ENCODE measurements at places on chromosomes 13 and 19. TPM values are rescaled to one million over a fixed set of nuclear protein-coding genes. Genes with fewer than 3 reads are reported as not detected.
A peak's percentile ranks its signal among the peaks of the same experiment; 100 is the strongest.

- peak; percentile 82 for ATAC-seq
Measured at GRCh38 chr13:91632086-91632485, 233.7 kb downstream of the GPC5 start.

DNA sequence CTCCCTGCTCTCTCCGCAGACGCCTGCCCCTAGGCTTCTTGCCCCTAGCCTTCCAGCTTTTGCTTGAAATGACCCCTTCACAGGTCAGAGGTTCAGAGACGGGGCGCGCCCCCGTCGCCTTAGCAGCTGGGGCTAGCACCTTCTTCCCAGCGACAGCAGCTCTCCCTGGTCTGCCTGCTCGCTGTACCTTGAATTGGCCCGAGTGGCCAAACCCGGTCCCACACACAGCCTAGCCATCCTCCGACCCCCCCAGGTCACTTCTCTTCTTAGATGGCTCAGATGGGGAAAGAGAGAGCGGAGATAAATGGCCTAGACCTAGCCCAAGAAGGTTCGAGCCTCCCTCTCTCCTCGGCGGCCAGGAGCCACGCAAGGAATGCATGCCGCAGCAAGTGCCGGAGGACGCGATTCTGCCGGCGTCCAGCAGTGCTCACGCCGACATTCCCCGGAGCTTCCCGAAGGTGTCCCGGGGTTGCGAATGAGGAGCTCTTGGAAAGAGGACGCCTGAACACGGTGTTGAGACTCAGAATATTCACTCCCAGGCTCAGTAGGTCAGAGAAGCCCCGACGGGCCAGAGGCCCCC, 1.3 kb downstream of the CDX2 start:
- ATAC-seq, result no peak

- no peak for ATAC-seq
Measured at GRCh38 chr13:40238761-40239160, 427.7 kb downstream of the FOXO1 start.

- ATAC-seq, result peak; percentile 38
Measured at GRCh38 chr19:15701757-15702533, 25.9 kb upstream of the OR10H2 start.

DNA sequence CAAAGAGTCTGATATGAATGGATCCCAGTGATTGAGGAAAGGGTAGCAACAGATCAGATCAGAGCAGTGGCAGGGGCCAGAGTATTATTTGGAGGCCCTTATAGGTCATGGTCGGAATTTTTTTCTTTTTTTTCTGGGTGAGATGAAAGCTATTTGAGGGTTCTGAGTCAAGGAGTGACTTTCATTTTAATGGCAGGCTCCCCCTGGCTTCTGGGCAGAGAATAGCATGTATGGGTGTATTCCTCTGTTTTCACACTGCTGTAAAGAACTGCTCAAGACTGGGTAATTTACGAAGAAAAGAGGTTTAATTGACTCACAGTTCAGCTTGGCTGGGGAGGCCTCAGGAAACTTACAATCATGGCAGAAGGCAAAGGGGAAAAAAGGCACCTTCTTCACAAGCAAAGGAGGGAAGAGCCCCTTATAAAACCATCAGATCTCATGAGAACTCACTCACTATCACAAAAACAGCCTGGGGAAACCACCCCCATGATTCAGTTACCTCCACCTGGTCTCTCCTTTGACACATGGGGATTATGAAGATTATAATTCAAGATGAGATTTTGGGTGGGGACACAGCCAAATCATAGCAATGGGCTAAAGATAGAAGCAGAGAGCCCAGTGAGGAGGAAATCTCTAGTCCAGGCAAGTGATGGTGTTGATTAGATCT, 3.0 kb upstream of the SLC6A16 start:
- peak; percentile 59 for ATAC-seq

GRCh38 chr13:46630431-46631178, 77.6 kb downstream of the LRCH1 start:
- ATAC-seq, result no peak

DNA sequence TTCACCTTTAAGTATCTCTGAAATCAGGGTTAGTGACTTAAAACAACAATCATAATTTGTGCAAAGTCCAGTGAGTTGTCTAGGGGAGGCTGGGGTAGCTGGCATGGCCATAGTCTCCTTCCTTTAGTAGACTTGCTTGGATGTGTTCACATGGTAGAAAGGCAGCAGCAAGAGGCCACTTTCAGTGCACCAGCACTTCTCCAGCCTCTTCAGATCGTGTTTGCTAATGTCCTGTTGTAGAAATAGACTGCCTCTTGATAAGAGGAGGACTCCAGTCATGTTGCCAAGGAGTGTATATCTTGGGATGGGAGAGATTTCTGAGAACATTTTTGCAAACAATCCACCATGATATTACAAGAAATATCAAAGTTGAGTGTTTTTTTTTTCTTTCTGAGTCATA, 22.9 kb downstream of the WDFY2 start:
- no peak for ATAC-seq

DNA sequence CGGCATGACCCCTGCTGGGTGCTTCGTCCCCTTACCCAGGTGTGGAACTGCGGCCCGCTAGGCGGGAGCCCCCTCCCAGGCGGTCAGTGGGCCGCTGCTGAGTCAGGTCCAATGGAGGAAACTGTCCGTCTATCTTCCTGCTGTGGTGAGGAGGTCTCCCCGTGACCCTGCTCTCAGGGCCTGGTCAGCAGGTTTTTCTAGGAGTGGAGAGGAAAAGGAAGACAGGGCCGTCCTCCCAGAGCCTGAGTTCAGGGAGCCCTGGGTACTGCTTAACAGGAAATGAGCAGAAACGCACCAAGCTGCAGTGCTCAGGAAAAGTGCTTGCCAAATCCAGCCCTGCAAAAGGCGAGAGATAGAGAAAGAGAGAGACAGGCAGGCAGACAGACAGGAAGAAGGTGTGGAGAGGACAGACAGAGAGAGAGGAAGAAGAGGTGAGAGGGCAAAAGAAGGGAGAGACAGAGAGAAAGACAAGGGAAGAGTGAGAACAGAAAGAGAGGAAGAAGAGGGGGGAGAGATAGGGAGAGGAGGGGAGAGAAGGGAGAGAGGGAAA, 10.3 kb downstream of the SH3GL1 start:
- no peak for ATAC-seq

DNA sequence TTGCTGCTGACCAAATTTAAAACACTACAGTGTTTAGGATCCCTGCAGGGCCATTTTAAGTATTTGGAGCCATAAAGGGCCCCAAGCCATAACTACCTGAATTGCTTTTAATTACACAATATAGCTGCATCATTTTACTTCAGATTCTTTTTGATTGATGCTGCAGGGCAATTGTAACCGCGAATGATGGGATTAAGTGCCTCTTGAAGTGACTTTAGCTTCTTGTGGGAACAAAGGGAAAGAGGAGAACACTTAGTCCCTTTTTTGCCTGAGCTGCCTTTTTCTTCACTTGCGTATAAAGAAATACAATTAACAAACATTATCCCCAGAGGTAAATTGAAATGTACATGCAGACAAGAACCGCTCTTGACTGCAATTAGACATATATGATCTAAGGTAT, 228.5 kb downstream of the ZIC5 start:
- ATAC-seq, result no peak

DNA sequence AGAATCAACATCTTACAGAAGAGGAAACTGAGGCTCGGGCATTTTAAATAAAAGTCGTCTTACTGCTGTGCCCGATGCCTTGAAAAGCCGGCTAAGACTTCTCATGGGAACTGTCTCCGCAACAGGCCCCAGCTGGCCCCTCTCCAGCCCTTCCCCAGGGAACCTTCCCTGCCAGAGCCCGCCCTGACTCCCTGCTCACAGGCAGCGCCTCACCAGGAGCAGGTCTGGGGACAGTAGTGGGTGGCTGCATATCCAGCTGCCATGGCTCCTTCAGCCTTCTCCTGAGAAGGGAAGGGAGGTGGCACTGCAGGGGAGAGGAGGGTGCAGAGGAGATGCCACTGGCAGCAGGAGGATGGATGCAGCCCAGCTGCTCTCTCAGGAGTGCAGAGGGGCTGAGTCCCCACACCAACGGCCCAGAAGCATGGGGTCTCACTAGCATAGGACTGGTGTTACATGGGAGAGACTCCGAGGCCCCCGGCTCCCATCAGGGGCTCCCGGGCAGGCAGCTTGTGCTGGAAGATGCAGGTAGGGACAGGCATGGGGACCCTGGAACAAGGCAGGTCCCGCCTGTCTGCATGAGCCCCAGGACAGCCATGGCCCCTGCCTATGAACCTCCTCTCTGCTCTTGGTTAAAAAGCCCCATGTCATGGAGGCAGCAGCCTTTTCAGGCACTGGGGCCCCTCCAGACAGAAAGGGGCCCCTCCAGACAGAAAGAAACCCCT, 216.4 kb upstream of the SGCG start:
- ATAC-seq, result no peak

ZNF134 gene
- total RNA-seq, result 22.5 TPM

SELENOV gene
- 1.4 TPM for total RNA-seq

DENND1C gene
- 1.1 TPM for total RNA-seq

FAM216B gene
- total RNA-seq, result not detected

GPR183 gene
- 1.2 TPM for total RNA-seq

ZNF225 gene
- total RNA-seq, result 4.4 TPM

TPP2 gene
- 47.6 TPM for total RNA-seq
